Daoy (cell line): ENCODE measurements at places on chromosomes 4 and X. TPM values are rescaled to one million over a fixed set of nuclear protein-coding genes. Genes with fewer than 3 reads are reported as not detected.

The PRAF2 gene
- 3.4 and 3.5 TPM in 2 replicates for total RNA-seq

- DNase-seq: no peak
Observed at GRCh38 chrX:45765767-45766166, 565.1 kb upstream of the DIPK2B start.

The IL2 gene
- total RNA-seq: not detected in 2 replicates

GRCh38 chr4:128686810-128687209 lies 122.7 kb upstream of the JADE1 start:
- no peak for DNase-seq

The MFAP3L gene
- 1.5 and 2.7 TPM in 2 replicates for total RNA-seq

DNA sequence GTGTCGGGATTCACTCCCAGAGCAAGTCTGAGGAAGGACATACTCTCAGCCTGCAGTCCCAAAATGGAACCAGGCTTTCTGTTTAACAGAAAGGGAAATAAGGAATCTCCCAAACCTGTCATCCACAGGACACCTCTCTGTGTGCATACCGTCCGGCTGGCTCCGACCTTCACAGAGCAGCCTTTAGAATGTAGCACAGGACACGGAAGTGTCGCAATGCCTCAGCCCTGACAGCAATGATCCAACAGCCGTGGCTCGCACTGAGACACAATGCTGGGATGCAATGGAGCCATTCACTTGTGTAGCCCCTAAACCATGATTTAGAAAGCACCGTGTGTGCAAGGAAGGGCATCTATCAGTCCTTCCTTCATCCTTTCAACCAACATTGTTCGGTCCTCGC lies 15.5 kb upstream of the HELT start:
- no peak for DNase-seq

The SSX2B gene
- total RNA-seq: 1.5 and 2.6 TPM in 2 replicates

GRCh38 chr4:54433686-54434085 lies 204.6 kb downstream of the PDGFRA start:
- DNase-seq: no peak

GRCh38 chrX:154784149-154784995 lies 20.9 kb downstream of the MPP1 start:
- no peak for DNase-seq

DNA sequence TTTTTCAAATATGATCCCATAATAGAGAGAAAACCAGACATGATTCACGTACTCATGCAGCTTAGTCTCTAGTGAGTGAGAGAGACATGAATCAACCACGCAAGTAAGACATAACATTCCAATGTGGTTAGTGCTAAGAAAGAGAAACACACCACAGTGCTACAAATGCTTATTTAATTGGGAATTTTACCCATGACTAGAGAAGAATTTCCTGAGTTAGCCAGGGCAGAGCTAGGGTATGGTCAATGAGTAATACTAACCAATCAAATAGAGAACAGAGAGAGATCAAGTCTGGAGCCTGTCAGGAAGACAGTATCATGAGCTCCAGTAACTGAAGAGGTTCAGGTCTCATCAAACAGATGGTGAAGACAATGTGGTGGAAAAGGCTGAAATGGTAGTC lies 495.2 kb downstream of the PDGFC start:
- DNase-seq: peak; percentile 79

GRCh38 chr4:119629142-119629471 lies 503 bp upstream of the PDE5A start:
- DNase-seq: no peak

GRCh38 chr4:24657768-24658617 lies 73.6 kb upstream of the DHX15 start:
- peak; percentile 95 for DNase-seq

The AKAP14 gene
- total RNA-seq: not detected in 2 replicates

DNA sequence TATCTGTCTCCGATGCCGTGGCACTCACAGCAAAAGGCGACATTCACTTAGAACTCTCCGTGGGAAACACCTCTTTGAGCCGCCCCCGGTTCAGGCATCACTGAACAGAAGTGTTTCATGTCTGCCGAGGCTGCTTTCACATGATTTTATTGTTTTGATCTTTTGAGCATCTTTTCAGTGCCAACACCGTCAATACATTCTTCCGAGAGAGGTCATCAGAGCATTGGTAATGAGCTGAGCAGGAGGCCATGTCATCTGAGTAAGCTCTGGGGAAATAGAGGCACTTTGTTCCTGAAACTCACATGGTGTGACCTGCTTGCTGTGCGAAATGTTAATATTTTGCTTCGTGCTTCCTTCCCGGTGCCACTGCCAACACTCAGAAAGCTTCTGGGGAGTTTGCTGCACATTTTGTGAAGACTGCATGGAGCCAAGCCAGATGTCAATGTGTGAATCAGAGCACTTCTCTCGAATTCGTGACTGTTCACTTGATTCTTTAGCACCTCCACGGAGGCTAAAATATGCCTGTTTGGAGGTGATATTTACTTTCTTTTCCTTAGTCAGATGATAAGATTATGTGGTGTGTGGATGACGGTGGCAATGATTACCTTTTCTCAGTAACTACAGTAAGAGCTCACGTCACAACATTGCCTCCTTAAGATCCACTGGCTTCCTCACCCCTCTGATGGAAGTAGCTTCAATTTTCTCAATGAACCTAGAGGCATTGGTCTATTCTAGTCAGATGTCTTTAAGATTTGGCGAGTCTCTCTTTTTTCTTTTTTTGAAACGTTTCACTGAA lies 222.3 kb upstream of the HS3ST1 start:
- DNase-seq: no peak

- no peak for DNase-seq
Observed at GRCh38 chr4:13762130-13762529, 134.6 kb upstream of the BOD1L1 start.

The PFKFB1 gene
- not detected in 2 replicates for total RNA-seq

The RXFP1 gene
- total RNA-seq: 0.30 and 1.1 TPM in 2 replicates

The ERCC6L gene
- total RNA-seq: 11.1 and 11.8 TPM in 2 replicates

GRCh38 chr4:6019316-6020263 lies 1.4 kb upstream of the C4orf50 start:
- peak; percentile 51 for DNase-seq

DNA sequence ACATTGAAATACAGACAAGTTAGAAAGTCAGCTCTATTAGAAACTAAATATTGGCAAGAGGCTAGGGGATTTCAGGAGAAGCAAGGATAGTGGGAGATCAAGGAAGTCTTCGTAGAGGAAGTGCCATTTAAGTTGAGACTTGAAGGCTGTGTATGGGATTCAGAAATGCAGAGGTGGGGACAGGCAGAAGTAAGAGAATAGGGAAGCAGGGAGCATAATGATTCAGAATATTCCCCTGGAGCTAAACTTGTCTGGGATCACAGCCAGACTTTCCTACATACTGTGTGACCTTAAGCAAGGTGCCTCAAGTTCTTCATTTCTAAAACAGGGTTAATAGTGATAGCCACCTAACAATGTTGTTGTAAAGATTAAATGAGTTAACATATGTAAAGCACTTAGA lies 108.8 kb downstream of the DDIT4L start:
- no peak for DNase-seq

GRCh38 chr4:15469402-15470127 lies at the start of gene CC2D2A:
TSS of gene CC2D2A (plus strand) at chr4:15469882. CDS start at chr4:15475933, 6,051 bp downstream.
- peak; percentile 35 for DNase-seq

DNA sequence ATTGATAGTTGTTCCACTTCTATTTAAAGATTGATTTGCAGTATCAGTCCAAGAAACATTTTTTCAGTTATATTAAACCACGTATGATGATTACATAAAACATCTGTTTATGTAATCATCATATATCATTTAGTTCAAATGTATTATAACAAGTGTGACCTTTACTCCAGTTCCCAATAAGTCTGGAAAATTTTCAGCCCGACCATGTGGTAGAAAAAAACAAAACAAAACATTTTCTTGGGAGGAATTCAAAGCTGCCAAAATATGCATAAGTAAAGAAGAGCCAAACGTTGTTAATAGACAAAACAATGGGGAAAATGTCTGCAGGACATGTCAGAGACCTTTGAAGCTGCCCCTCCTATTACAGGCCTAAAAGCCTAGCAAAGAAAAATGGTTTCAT lies 709.1 kb downstream of the FAT4 start:
- DNase-seq: no peak

The GC gene
- not detected in 2 replicates for total RNA-seq

DNA sequence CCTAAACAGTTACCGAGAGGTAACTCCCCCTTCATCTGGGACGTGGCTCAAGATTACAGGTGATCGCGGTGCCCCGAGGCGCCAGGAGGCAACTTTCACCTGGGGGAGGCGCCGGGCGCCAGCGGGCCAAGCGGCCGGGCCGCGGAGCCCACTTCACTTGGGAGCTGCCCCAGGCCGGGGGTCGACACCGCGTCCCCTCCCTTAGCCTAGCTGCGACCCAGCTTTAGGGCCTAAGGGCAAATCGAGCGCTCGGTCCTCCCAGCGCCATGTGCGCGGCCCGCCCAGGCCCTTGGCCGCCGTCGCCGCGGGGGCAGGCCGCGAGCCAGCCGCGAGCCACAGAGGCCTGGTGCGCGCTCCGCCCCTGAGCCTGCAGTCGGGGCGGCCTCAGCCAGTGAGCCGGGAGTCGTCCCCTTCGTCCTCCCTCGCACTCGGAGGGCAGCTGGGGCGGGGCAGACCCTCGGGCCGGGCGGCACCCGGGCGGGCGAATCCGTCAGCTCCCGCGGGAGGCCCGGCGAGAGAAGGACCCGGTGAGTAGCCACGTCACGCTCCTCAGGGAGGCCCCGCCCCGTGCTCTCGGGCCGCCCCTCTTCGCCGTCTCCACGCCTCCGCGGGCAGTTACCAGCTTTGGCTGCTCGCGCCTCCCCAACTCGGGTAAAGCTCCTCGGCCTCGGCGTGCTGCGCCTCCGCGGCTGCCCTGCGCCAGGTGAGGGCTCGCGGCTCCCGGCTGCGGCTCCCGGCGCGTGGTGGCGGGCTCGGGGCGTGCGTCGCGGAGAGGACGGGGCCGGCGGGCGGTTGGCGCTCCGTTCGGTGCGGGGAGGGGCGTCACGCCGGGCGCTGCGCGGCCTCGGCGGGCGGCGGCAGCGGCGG lies at the start of gene LARP1B:
TSS of gene LARP1B (plus strand) at position 614 of the 867 bp plus-strand sequence. CDS start 13,640 bp downstream, outside the sequence.
- peak; percentile 94 for DNase-seq

The RPA4 gene
- 0.34 TPM in 1 of 2 replicates, not detected in the other for total RNA-seq

DNA sequence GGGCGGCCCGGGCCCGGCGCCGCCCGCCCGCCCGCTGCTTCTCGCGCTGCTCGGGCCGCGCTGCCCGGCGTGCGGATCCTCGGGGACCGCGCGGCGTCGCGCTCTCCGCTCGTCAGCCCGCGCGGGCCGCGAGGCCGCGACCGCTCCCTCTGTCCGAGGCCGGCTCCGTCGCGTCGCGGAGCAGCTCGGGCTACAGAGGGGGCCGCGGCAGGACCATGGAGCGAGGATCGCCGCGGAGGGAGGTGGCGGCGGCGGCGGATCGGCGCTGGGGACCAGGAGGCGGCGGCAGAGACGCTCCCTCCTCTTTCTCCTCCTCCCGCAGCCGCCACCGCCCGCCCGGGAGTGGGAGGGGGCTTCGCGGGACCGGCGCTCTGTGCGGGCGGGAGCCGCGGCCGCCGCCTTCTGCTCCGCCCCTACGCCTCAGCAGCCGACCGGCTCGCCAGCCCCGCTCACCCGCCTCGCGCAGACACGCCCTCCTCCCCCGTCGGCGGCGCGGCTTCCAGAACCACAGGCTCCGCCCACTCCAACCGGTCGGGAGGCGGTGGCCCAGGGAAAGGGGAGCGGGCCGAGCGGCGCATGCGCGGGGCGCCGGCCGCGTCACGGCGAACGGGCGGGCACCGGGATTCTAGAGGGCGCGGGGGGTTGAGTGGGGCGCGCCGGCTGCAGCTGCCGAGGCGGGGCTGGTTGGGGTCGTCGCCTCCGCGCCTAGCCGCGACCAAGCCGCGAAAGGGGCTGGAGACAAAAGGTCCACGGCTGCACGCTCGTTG lies at the start of gene CASK:
TSS of gene CASK (minus strand) at position 344 of the 767 bp plus-strand sequence. CDS start 566 bp downstream, outside the sequence.
- peak; percentile 94 for DNase-seq

The PAGE5 gene
- 326 and 338 TPM in 2 replicates for total RNA-seq

The UCP1 gene
- total RNA-seq: 0.34 TPM in 1 of 2 replicates, not detected in the other

- no peak for DNase-seq
Observed at GRCh38 chr4:99564921-99565320, 1.1 kb upstream of the TRMT10A start.

- DNase-seq: no peak
Observed at GRCh38 chrX:155998761-155999510, 1.4 kb downstream of the IL9R start.

GRCh38 chr4:98411731-98412130 lies 150.5 kb downstream of the RAP1GDS1 start:
- DNase-seq: no peak

The UBA1 gene
- total RNA-seq: 122 and 130 TPM in 2 replicates

DNA sequence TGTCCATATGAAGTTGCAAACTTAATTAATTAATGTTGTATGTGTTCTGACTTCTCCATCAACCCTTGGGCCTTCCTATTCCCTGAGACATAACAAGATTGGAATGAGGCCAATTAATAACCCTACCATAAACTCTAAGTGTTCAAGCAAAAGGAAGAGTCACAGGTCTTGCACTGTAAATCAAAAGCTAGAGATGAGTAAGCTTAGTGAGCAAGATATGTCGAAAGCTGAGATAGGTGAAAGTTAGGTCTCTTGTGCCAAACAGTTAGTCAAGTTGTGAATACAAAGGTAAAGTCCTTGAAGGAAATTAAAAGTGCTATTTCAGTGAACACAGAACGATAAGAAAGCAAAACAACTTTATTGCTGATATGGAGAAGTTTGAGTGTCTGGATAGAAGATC lies 58.2 kb upstream of the GPRIN3 start:
- no peak for DNase-seq

GRCh38 chrX:723781-724180 lies 93.2 kb downstream of the SHOX start:
- no peak for DNase-seq

DNA sequence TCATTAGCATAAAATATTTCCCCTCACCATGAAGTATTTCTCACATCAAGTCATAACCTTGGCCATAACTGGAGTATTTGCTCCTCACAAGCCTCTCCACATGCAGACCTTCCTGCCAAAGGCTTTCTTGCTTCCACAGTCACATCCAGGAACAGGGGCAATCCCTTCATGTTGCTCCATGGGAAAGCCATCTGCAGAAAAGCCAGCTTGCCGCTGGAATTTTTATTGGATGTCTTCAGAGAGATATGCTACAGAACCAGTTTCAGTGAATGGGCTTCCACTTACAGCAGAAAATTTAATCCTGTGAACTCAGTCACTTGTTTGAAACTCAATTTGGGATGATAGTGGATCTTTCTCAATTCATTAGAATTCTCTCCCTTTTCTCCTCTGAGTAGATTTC lies 3.2 kb upstream of the CDKN2AIP start:
- no peak for DNase-seq

- no peak for DNase-seq
Observed at GRCh38 chrX:150828785-150829184, 69.7 kb downstream of the CD99L2 start.

The PCDH11X gene
- not detected in 2 replicates for total RNA-seq

DNA sequence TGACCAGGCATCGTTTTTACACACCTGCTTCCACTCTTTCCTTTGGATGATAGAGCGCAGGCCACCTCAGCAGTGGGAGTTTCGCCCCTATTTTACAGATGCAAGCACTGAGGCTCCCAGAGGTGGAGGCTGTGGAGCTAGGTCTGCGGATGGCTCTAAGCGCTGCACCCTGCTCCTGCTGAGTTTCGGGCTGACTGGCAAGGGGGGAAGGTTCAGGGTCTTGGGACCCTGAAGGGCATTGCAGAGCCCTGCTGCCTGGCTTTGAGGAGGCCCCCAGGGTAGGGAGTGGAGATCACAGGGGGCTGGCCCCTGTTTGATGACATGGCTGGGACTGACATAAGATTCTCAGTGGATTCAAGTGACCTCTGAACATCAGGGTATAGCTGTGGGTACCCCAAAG lies 62.8 kb upstream of the NKX1-1 start:
- DNase-seq: no peak
